CD4-positive, CD25-positive, alpha-beta regulatory T cell (primary cell): ENCODE measurements at places on chromosomes 5 and 9. TPM values are rescaled to one million over a fixed set of nuclear protein-coding genes. Genes with fewer than 3 reads are reported as not detected.

GRCh38 chr5:164356790-164357189 lies 851.4 kb downstream of the MAT2B start:
- DNase-seq: no peak
- no peak overlapping the region for H3K27ac ChIP-seq
- H3K36me3 ChIP-seq: no peaks in the 10 kb centered on the region
- no peak overlapping the region for H3K4me3 ChIP-seq
- no peaks in the 10 kb centered on the region for H3K4me1 ChIP-seq

GRCh38 chr5:73596705-73597328 lies 29.2 kb upstream of the ARHGEF28 start:
- no peaks in the 10 kb centered on the region for H3K4me1 ChIP-seq
- no peak overlapping the region for H3K4me3 ChIP-seq

- DNase-seq: no peak
- H3K36me3 ChIP-seq: no peaks in the 10 kb centered on the region
- H3K27ac ChIP-seq: no peak overlapping the region
- H3K27me3 ChIP-seq: peaks cover 5% of the 10 kb centered on the region
- no peaks in the 10 kb centered on the region for H3K4me1 ChIP-seq
Measured at GRCh38 chr5:77936365-77936693, 160.2 kb upstream of the TBCA start.

DNA sequence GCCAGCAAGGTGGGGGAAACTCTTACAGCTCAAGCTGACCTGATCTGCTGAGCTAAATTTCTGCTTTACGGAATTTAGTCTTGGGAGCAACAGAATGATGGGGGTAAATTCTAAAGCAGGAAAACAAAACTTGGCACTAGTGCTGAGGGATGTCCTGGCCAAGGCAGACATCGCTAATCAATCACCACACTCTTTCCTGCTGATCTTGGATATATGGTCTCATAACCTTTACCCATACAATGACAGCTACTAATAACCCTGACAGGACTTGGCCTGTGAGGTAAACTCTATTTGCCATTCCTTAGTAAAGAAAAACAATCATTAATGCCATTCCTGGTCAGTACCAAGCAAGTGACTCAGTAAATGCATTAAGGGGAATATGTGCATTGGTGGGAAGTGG lies 51.5 kb downstream of the PPARGC1B start:
- no peaks in the 10 kb centered on the region for H3K27me3 ChIP-seq
- H3K4me1 ChIP-seq: no peaks in the 10 kb centered on the region
- no peak overlapping the region for H3K4me3 ChIP-seq

DNA sequence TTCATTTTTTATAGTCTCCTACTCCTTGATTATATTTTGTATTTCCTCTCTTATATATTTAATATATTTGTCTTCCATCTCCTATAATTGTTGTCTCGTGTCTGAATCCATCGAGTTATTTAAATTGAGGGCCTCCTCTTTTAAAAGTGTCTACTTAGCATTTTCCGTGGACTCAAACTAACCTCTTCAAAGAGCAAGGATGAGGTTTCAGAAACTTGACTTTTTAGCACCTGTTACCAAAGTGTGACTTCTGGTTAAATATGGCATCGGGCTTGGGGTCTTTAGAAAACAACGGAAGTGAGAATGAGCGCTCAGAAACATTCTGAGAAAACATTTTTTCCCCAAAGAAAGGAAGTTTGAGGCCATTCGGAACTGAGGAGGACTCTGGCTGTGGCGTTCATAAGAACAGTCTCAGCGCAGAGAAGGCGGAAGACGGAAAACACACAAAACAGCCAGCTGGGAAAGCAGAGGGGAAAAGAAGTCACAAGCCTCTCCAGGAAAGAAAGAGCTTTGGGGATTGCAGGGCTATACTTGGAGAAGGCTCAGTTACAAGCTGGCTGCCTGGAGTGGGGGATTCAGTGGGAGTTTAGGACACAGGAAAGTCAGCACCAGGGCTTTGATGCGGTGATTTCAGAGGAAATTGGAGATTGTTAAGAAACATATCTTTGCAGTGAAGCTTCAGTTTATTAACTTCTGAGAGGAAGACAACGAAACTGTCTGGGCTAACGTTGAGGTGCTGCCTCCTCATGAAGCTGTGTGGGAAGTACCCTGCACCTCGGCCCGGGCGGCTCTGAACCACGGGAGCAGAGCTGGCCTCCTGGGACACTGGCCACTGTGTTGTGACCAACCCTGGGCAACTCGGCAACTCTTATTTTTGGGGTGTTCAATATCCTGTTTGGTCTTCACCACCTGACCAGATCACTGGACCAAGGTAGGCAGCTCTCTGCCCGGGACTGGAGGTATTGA lies 25.1 kb upstream of the IRX2 start:
- no peaks in the 10 kb centered on the region for H3K4me1 ChIP-seq
- no peak for DNase-seq
- H3K27me3 ChIP-seq: no peaks in the 10 kb centered on the region
- H3K27ac ChIP-seq: no peak overlapping the region
- no peaks in the 10 kb centered on the region for H3K36me3 ChIP-seq

DNA sequence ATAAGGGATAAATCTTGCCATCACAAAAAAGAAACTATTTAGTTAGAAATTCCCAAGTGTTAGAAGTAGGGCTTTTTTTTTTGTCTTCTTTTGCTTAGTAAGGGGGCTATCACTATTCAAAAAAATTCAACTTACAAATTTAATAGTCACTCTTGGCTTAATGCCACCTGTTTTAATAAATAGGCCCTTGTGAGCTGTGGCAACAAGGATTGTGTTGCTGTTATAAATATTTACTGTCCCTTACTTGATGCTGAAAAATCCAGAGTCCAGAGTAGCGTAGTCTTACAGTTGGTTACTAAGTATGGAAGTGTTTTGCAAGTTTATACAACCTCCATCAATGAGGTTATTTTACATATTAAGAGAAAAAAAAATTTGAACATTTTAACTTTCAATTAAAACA lies 21.4 kb upstream of the CEP78 start:
- H3K4me3 ChIP-seq: no peak overlapping the region
- peaks cover 22% of the 10 kb centered on the region for H3K4me1 ChIP-seq
- no peak overlapping the region for H3K27ac ChIP-seq
- H3K36me3 ChIP-seq: no peaks in the 10 kb centered on the region
- H3K27me3 ChIP-seq: no peaks in the 10 kb centered on the region

GRCh38 chr9:31210978-31211570 lies 1173.4 kb upstream of the ACO1 start:
- H3K27ac ChIP-seq: no peak overlapping the region
- no peaks in the 10 kb centered on the region for H3K27me3 ChIP-seq
- H3K36me3 ChIP-seq: no peaks in the 10 kb centered on the region

GRCh38 chr9:72327631-72328030 lies 37.4 kb downstream of the ZFAND5 start:
- peaks cover 16% of the 10 kb centered on the region for H3K27me3 ChIP-seq
- no peak overlapping the region for H3K4me3 ChIP-seq
- DNase-seq: no peak
- H3K36me3 ChIP-seq: no peaks in the 10 kb centered on the region
- H3K4me1 ChIP-seq: no peaks in the 10 kb centered on the region

DNA sequence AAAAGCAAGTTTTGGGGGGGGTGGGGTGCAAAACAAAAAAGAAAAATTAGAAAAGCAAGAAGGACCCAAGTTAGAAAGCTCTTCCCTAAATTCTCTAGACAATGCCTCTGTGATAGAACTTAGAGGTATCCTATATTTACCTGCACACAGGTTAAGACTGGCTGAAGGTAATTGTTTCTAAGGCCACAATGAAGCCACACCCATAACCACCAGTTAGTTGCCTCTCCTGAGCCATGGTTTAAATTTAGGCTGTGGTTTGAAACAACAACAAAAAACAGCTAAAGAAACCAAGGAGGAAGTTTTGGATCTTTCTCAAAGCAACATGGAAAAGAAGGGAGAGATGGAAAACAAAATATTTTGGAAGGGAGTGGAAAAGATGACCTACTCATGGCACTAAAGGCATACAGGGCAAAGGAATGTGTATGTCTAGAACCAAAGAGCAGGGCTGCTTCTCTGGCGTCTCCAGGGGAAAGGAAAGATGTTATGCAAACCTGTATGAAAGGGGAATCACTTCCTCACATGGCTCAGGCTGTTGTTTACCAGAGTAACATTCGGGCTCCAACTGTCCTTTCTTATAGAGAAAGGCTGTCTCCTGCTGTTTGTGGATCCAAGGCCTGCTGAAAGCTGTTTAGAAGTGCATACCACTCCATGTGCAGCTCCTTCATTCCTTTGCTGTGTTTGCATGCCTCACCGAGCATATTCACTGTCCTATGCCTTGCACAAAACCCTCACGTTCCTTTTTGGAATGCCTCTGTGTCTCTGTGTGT lies 408.9 kb upstream of the MPDZ start:
- no peak for DNase-seq
- H3K27ac ChIP-seq: no peak overlapping the region
- H3K4me3 ChIP-seq: no peak overlapping the region
- no peaks in the 10 kb centered on the region for H3K36me3 ChIP-seq
- H3K27me3 ChIP-seq: no peaks in the 10 kb centered on the region

DNA sequence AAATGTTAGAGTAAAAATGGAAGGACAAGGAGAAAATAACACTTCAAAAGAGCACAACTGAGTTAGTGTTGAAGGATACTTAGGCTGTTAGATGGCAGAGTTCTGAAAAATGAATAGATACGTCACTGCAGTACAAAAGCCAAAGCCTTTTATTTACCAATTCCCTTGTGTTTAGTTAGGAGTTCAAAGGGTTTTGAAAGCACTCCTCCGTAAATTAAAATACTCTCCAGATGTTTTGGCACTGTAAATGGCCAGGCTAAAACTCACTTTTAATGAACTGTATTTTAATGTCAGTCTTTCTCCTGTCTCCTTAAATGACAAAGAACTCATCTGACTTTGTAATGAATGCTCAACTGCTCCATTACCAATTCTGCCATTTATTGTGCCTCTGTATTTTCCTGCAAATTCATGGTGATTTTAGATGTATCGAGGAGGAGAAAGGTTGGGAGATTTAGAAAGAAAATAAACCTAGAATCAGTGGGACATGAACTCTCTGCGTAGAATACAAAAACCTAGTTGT lies 1727.2 kb downstream of the MAT2B start:
- no peaks in the 10 kb centered on the region for H3K4me1 ChIP-seq
- H3K27me3 ChIP-seq: no peaks in the 10 kb centered on the region
- DNase-seq: no peak
- H3K4me3 ChIP-seq: no peak overlapping the region
- no peak overlapping the region for H3K27ac ChIP-seq

DNA sequence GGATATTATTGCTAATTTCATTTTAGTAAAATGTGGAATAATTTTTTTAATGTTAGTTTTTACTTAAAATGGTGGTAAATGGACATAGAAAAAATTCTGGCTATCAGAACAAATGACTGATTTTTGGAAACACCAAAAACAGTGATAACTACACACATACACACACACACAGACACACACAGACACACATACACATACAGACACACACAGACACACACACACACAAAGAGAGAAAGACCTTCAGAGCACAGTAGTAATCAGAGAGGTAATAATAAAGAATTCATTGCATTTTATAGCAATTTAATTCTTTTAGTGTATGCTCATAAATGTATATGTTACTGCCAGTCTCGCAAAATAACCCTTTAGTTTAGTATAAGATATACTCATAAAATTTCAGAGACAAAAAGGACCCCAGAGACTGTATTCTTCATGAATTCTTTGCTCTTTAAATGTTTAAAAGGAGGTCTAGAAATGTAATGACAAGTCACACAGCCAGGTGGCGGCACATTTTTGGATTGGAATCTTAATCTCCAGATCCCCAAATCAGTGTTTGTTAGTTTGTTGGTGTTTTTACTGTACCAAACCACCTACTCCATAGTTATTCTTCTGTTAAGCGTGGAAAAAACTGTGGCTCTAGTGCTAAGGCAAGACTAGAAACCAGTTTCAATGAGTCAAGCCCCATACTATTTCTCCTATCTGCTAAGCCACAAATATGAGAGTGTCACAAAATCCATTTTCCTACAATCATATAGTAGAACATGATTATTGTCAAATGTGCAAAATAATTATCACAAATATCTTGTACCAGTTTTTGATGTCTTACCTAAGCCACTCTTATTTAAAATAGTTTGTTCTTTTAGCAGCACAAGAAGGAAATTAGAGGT lies 109.9 kb downstream of the EDIL3 start:
- H3K36me3 ChIP-seq: no peaks in the 10 kb centered on the region
- H3K4me3 ChIP-seq: no peak overlapping the region
- H3K27ac ChIP-seq: no peak overlapping the region
- no peaks in the 10 kb centered on the region for H3K27me3 ChIP-seq

Gene FOXD4L5
- polyA plus RNA-seq: not detected
